ENCODE measurements at places on chromosomes 16 and 17.

GRCh38 chr16:59665618-59666220 is 931.6 kb upstream of the GOT2 start:
- no peak for DNase-seq

DNA sequence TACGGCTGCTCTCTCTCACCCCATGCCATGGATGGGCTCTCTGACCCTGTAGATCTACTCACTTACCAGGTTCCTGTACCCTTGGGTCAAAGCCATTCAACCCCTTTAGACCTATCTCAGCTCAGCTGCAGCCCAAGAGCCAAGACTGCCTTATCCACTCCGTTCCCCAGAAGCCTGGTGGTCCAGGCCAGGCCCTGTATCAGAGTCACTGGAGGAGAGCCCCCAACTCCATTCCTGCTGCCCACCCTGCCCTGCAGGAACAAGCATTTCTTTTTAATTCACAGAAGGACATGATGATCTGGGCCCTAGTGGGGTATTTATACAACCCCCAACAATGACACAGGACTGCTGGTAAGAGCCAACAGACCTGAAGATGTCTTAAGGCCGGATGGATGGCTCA is 76.8 kb downstream of the AIPL1 start:
- DNase-seq: no peak

DNA sequence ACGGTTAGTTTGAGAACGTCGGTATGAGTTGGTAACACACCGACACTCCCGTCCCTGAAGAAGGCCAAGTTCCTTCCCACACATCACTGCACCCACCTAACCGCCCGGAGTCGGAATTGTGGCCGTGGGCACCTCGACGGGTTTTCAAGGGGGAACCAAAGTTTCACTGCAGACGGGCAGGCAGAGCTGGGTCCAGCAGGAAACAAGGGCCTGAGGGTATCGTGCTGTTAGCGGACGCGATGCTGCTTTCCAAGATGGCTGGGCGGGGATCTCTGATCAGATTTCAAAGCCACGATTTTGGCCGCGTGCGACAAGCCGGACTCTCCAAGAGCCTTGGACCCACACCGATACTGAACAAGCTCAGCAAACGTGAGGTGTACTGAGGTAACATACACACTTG is 82.3 kb upstream of the DOC2B start:
- no peak for DNase-seq

- DNase-seq: no peak
These were observed 12.8 kb downstream of the G6PC3 start for GRCh38 chr17:44083250-44083849.

- no peak for DNase-seq
These were observed 43.5 kb downstream of the SCPEP1 start for GRCh38 chr17:57021226-57021940.

DNA sequence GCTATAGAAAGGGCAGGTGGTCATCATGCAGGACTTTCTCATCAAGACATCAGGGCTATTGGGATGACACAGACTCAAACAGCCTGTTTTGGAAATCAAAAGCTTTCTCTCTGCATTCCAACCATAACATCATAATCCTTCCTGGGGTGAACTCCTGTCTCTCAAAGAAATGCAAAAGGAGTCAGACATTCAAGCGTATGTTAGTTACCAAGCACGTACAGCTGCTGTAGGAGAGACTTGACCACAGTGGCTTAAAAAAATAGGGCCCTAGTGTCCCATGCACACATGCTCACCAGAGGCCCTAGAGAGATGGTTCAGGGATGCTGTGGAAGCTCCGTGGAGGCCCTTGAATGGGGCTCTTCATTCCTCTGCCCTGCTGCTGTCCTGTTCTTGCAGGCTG is 24.6 kb upstream of the FOXF1 start:
- no peak for DNase-seq

DNA sequence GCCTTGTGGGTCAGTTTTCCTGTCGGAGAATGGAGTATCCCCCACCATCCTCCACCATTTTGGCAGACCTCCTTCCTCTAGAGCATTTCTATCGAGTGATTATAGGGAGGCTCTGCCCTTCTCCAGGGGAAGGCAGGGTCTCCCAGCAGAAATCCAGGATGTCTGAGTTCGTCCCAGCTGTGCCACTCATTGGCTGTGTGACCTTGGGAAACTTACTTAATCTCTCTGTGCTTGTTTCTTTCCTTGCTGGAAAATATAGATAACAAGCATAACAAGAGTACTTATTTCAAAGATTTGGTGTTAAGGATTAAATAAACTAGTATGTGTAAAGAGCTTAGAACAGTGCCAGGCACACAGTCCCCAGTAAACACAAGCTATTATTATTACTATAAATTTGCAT is 14.8 kb downstream of the ATP2A3 start:
- DNase-seq: no peak

- peak; percentile 3 for DNase-seq
These were observed 2.3 kb upstream of the CCDC182 start for GRCh38 chr17:57747221-57748017.

- no peak for DNase-seq
These were observed 452.7 kb downstream of the TMEM114 start for GRCh38 chr16:8137606-8138005.

GRCh38 chr17:62588109-62588508 is 39.4 kb upstream of the MRC2 start:
- no peak for DNase-seq

DNA sequence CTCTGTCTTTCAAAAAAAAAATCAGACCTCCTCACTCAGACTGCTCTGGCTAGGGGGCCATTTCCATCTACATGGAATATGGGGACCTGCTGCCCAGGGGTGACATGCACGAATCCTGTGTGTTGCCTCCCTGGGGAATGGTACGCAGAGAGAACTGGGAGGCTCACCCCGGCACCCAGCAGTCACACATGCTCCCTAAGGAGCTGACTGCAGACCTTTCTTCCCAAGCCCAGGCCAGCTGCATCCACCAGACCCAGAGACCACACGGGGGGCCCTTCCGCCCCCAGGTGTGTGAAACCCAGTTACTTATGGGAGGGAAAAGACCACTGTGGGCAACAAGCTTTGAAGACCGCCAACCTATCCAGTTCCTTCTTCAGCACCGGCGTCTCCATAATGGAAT is 7.2 kb upstream of the NLRC3 start:
- no peak for DNase-seq

GRCh38 chr17:64781014-64781756 is 119.1 kb upstream of the SMURF2 start:
- no peak for DNase-seq

- DNase-seq: no peak
These were observed 18.4 kb upstream of the ZFP90 start for GRCh38 chr16:68520649-68521086.

DNA sequence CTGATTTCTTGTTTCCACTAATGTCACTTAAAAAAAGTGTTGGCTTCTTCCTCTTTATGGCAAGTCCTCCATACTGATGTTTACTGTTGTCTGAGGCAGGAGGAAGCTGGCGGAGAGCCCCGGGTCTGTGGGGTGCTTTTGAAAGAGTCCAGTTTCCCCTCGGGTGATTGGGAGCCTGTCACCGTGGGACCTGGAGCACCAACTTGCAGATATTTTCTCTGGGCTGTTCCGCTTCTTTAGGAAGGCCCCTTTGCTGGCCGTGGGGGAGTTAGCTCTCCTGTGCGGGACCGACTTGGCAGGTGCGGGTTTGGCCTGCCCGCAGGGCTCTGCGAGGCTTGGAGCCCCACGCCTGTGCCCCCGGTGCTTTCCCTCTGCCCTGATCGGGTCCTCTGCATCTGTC is 3.1 kb downstream of the BANP start:
- no peak for DNase-seq

DNA sequence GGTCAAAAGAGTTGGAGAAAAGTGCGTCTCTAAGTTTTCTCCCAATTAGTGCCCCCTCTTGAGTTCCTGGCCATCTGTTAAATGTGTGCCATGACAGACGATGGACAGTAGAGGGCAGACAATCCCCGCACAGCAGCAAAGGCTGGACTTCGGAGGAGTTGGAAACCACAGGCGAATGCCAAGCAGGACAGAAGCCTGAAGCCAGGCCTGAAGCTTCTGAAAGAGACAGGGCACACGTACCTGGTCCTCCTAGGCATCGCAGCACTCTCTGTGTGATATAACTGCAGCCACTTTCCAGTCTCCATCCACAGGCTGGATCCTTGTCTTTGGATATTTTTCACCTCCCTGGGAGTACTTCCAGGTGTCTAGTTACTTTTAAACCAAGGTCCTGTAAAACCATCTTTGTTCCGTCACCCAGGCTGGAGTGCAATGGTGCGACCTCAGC is 14.5 kb downstream of the C17orf100 start:
- no peak for DNase-seq

- DNase-seq: no peak
These were observed 20.3 kb downstream of the CHMP6 start for GRCh38 chr17:81011951-81012350.

- DNase-seq: no peak
These were observed 237.1 kb downstream of the SHISA9 start for GRCh38 chr16:13138528-13138927.

DNA sequence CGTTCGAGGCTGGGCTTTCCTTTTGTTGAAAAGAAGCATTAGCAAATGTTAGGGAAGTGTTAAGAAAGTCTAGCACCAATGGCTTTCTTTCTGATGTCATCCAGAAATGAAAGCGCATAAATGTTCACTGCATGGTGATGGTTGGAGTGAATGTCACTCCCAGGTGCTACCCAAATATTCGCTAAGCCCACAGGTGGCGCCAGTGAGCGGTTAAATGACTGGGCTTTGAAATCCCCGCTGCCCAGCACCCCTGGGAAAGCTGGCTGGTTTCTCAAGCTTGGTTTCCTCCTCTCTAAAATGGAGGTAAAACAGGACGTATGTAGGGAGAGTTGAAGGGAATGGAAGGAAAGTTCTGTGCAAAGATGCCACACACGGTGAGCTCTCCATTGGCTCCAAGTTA is 104.4 kb downstream of the IRX5 start:
- no peak for DNase-seq

DNA sequence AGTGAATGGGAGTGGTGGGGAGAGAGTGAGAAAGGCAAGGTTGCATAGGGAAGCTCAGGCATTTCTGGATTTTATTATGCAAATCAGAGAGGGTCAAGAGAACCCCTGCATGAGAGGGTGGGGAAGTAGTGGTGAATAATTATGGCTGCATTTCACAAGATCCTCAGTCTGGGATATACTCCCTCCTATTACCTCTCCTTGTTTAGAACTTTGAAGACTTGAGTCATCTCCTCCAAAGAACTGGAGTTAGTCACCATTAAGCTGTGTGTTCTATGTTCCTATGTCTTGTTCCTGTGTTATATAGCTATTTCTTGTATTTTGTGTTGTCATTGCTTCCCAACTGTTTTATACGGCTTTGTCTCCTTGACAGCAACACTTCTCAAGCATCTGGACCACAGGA is 18.4 kb downstream of the SOX9 start:
- DNase-seq: no peak

DNA sequence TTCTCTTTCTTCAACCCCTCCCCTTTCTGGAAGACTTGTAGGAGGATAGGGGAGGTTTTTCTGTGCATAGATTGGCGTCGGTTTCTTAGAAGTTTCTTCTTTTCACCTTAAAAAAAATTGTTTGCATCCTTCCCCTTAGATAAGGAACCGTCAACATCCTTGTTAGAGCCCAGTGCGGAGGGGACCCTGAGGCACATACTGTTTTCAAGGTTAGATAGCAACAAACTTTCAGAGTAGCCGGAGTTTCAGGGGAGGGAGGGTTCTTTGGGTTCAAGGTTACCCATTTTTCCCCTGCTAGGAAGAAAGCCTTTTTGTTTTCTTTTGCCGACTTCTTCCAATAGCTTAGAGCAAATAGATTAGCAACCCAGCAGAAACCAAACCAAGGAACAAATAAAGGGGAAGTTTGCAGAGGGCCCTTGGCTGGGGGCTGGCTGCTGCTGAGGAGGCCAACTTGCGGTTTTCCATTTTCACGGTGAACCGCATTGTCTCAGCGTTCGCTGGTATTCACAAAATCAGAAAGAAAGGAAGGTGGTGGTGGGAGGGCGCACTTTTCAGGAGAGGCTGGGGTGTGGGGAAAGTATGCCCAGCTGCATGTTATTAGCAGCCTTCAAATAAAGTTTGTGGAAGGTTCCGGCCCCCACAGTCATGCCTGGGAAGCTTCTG is 28.8 kb downstream of the MSI2 start:
- no peak for DNase-seq

DNA sequence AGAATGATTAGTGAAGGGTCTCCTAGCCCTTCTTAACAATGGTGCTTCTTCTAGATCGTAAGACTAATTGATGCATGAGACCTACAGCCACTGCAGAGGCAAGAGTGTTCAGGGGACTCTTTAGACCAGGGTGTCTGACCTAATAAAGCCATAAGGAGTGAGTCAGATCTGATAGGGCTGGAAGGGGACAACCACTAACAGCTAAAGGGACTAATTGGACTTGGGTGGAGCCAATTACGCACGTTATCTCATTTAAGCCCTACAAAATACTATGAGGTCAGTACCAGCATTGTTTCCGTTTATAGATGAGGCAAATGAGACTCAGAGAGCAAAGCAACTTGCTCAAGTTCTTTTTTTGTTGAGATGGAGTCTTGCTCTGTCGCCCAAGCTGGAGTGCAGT is 14.5 kb upstream of the RNF222 start:
- no peak for DNase-seq

DNA sequence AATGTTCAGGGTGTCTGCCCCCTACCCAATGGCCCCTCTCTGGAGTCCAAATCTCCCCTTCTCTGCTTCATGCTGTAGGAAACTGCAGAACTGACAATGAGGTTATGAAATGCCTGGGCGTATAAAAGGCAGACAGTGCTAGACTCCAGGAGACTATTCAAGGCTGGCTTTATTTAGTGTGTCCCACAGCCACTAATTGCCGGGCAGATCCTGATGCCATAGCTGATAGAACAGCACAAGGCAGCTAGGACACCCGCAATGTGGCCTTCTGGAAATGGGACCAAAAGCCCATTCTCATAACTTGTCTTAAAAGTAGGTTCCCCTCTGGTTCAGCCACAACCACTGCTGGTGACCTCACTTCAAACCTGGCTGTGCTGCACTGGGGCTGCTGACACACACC is 28.5 kb upstream of the CD300E start:
- no peak for DNase-seq

DNA sequence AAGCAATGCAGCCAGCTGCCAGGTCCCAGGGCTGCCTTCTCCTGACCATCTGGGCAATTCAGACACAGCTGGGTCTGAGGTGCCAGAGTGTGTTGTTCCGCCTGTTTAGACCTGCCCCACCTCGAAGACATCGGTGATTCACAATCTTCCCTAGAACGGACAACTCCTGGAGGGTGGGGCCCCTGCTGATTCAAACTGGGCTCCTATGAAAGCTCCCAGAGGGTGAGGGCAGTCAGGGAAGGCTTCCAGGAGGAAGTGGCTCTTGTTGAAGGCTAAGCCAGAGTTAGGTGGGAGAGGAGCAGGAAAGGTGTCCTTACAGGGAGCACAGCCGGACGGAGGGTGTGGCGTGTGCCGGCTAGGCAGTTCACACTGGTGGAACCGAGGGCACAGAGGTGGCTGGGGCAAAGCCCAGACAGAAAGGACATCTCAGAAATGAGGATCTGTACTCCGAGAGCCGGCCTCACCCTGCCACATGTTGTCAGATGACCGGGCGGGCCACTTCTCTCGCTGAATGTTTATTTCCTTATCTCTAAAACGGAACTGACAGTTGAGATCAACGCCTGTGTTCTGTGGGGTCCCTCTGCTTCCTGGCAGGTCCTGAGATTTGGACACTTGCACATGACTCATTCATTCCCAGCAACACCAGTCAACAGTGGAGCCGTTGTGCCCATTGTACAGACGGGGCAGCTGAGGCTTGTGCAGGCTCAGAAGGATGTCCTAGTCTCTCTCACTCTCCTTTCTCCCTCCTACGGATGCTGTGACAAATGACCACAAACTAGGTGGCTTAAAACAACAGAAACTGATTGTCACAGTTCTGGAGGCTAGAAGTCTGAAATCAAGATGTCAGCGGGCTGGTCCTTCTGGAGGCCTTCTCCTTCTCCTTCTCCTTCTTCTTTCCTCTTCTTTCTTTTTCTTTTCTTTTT is 26.9 kb upstream of the LITAF start:
- no peak for DNase-seq

All from GM04503 (cell line).